GM23338 (cell line): ENCODE measurements at places on chromosomes 11 and 22.

DNA sequence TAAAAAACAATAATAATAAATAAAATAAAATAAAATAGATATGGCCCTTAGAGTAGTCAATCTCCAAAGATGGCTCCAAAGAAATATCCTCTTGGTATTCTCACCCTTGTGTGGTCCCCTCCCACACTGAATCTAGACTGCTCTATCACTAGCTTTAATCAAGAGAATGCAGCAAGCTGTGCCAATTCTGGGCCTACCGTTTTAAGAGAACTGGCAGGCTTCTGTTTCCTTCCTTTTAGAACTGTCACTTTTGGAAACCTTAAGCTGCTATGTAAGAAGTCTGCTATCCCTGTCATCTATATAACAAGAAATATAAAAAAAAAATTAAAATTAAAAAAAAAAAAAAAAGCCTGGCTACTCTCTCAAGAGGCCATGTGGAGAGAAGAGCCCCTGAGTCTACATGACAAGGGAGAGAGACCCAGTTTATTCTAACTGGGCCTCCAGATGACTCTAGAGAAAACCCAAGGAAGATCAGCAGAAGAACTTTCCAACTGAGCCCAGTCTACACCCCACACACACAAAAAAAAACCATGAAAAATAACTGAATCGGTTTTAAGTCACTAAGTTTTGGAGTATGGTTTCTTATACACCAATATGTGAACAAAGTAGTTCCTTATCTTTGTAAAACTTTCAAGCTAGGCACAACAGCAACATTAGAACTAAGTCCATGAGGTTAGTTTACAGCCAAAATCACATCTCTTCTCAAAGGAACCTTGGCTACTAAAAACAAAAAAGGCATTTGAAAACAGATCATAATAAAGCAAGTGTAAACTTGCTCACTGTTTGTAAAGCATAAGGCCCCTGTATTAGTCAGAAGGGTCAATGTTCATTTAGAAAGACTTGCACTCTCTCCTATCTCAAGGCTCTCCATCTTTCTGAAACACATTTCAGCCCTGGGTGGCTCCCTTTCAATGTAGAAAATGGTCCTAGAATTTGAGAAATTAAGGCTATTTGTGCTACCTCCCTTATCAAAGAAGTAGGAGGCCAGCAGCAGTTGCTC is 67.3 kb downstream of the AMBRA1 start:
- no peak for DNase-seq

GRCh38 chr11:66126808-66127555 is 56.9 kb downstream of the PACS1 start:
- DNase-seq: peak; percentile 63

- no peak for DNase-seq
Measured at GRCh38 chr11:101770648-101771047, 144.2 kb upstream of the CEP126 start.

DNA sequence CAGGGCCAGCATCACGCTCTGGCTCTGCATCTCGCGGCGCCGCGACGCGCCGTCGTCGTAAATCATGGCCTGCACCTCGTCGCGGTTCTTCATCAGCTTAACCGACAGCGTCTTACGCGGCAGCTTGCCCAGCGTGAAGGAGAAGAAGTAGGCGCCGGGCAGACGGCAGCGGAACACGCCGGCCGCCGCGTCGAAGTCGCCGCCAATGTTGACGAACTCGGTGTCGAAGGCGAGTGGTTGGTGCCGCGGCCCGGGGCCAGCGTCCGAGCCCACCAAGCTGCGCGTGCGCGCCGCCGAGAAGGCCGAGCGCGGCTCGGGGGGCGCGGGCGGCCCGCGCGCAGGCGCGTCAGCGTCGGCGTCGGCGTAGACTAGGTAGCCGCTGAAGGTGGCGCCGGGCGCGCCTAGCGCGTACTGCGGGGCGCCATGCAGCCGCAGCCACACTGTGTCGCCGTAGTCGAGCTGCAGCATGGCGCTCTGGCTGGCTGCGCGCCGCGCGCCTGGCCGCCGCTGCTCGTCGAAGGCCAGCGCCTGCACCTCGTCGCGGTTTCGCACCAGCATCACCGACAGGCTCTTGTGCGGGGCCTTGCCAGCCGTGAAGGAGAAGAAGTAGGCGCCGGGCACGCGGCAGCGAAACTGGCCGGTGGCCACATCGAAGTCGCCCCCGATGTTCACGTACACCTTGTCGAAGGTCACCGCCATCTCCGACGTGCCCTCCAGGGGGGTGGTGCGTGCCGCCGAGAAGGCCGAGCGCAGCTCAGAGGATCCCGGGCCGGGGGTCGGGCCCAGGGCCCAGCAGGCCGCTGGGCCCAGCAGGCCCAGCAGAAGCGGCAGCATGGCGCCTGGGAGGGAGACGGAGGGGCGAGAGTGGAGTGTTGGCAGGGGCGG is 3.7 kb downstream of the FAM180B start:
- DNase-seq: peak; percentile 89

- no peak for DNase-seq
Measured at GRCh38 chr11:78400702-78401101, 16.9 kb downstream of the GAB2 start.

DNA sequence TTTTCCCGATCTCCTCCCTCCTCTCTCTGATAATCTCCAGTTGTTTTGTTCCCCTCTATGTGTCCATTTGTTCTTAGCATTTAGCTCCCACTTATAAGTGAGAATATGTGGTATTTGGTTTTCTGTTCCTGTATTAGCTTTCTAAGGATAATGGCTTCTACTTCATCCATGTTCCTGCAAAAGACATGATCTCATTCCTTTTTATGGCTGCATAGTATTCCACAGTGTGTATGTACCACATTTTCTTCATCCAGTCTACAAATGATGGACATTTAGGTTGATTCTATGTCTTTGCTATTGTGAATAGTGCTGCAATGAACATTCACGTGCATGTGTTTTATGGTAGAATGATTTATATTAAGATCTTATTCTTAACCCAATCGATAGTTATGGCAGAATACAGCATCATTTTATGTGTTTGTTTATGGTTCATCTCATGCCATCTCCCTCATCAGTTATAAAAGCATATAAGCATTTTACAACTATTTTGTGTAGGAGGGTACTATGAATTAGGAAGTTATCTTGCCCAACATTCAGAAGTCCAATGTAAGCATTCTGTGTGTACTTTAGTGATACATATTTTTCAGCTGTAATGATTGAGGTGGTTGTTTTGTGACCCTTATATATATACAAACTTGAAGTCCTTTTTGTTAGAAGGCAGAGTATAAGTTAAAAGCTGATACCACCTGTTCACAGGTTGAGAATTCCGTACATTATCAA is 3.2 kb downstream of the MS4A3 start:
- DNase-seq: no peak

- DNase-seq: peak; percentile 78
Measured at GRCh38 chr11:63613517-63614135, 607 bp downstream of the PLAAT3 start.

GRCh38 chr11:120007144-120007543 is 130.8 kb downstream of the TRIM29 start:
- no peak for DNase-seq

DNA sequence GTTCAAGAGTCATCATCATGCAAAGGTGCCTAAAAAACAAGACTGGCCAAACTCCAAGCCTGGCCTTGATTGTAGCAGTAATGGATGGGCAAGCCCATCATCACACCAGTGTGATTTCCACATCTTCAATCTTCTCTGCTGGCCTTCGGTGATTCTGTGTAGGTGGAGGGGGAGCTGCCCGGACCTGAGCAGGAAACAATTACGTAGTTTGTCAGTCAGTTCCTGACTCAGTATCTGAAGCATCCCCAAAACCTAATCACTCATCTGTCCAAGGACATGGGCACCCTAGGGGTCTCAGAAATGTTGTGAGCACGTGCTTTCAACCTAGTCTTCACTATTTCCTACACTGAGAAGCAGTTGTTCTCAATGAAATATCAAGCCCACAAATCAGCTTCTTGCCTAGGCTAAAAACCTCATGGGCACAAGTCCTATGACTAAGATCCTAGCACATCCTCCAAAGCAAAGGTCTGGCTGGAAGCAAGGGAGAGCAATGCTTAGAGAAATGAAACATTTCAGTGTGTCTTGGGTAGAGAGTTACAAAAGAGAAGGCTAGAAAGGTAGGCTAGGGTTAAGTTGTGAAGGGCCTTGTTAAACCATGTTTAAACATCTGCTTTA is 24.6 kb downstream of the ATG16L2 start:
- DNase-seq: no peak

- DNase-seq: no peak
Measured at GRCh38 chr11:1978720-1979473, 18.7 kb downstream of the H19 start.

- no peak for DNase-seq
Measured at GRCh38 chr11:134019500-134019899, 49.4 kb upstream of the JAM3 start.

GRCh38 chr22:43066134-43066533 is 23.1 kb downstream of the TTLL1 start:
- DNase-seq: peak; percentile 37

DNA sequence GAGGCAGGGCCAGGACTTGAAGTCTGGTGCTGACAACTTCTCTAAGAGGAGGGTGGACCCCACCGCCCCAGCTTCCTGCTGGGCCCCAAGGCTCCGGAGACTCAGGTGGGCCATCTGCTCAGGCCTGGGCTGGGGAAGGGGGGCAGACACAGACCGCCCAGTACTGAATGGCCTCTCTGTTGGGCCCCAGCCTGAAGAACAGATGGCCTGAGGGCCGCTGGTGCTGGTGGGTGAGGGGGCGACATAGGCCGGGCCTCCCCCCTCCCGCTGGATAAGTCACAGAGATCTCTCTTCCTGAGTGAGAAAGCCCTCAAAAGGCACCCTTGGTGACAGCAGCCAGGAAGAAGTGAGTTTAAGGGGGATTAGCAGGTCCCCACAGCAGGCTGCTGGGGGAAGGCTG is 12.5 kb upstream of the TP53I11 start:
- no peak for DNase-seq

- peak; percentile 54 for DNase-seq
Measured at GRCh38 chr11:66069715-66070603, at the start of gene PACS1. Gene PACS1, plus strand, starts transcription at chr11:66070272. Its CDS starts 215 bp downstream, at chr11:66070487.

GRCh38 chr11:103537904-103538502 is 428.8 kb downstream of the DYNC2H1 start:
- peak; percentile 66 for DNase-seq
